ENCODE measurements at places on chromosomes 2 and 18.

DNA sequence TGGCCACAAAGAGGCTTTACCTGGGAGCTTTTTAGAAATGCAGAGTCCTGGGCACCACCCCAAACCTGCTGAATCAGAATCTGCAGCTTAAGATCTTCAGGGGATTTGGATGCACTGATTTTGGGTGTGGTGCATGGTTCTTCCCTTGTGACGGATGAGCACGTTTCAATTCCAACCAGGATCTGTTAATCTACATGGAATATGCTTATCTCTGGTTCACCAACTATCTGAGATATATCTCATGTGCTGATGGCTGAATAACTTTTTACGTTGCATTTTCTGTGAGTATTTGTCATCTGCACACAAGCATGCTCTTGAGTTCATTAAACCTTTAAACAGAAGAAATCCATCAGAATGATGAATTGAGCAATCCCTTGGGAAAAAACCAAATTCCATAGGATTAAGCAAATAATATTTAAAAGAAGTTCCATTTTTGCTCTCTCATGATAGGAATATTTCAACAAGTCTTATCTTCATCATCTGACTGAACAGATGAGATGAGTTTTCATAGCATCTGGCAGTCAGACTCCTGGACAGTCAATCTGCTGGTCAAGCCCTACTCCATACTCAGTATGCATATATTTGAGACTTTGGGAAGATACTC, 120.6 kb downstream of the PLB1 start:
- no peak for DNase-seq

- DNase-seq, result no peak
Measured at GRCh38 chr2:30165617-30166016, 18.8 kb downstream of the YPEL5 start.

DNA sequence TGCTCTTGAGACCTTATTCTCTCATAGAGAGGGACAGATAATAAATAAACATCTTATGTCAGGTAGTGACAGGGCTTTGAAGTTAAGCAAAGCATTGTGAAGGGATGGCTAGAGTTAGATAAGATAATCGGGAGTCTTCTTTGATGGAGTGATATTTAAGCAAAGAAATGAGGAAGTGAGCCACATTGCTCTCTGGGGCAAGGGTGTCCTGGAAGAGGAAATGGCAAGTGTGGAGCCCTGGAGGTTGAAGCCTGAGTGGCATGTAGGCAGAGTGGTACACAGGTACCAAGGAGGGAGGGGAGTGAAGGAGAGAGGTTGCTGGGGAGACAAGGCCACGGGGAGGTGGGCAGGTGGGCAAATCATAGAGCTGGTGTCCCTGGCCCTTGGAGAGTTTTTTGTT, 110.2 kb downstream of the CTAGE1 start:
- DNase-seq, result no peak

DNA sequence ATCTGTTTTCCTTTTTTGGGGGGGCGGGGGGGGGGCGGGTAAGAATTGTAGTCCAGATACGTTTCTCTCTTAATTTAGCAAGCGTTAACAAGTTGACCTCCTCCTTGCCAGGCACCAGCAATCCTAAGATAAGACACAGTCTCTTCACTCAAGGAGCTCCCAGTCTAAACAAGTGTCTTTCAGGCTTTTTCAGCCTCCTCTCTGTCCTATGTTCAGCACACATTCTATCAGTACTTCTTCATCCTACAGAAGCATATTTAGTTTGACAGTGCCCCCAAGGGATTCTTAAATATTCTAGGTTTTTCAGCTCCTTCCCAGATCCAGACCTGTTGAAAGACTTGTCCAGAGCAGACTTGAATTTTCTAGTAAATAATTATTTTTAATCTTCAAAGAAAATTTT, 2.7 kb downstream of the PPP1CB start:
- DNase-seq, result no peak

DNA sequence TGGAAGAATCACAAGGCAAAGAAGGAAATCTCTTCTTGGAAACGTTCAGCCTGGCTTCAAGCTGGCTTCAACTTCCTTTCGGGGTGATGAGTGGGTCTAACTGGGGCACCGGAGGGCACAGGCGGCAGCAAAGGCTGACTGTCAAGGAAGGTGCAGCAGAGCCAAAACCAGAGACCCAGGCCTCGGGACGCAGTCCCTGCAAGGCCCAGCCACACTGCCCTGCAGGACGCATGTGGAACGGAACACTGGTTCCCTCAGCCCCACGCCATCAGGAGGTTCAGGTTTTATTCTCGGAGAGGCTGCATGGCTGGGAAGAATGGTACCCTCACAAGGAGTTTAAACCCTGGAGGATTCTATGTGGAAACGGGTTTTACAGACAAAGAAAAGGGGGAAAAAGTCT, 165.5 kb downstream of the HDAC4 start:
- DNase-seq, result no peak

- no peak for DNase-seq
Measured at GRCh38 chr2:157178874-157179273, 78.6 kb upstream of the GALNT5 start.

DNA sequence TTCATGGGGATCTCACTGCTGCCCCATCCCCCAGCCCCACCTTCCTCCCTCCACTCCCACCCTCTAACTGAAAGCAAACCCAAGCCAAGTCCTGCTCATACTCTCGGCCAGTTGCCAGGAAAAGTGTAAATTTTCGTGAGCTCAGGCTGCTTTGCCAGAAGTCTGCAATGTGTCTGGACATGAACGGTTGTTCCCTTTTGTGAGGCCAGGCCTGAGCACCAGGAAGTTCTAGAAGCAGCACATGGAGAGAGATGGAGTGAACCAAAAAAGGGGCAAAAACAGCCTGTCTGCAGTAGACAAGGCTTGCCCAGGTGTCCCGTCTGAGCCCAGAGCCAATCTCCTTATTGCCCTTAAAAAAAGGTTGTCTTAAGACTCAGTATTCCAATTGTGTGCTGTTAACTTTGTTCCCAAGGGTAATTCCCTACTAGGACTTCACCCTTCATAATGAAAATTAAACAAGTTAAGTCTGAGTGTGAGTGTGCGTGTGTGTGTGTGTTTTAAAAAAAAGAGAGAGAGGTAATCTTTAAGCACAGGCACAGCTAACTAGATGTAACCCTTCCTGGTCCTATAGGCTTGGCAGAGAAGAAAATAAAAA, 247.1 kb downstream of the BCL11A start:
- DNase-seq, result no peak

DNA sequence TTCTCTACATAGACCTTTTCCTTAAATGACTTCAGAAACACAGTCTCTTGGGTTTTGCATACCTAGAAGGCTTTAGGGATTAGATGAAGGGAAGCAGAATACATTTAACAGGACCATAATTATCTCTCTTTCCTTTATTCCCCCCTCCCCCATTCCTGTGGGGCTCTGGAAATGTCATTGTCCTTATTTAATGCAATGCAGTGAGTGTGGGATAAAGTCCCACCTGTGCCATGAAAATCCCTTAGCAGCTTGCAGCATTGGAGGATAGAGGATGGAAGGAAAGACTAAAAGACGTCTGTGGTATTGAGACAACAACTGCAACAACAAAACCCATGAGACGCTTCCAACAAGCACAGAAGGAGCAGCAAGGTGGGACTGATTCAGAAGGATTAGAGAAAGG, 117.8 kb upstream of the DCC start:
- no peak for DNase-seq

DNA sequence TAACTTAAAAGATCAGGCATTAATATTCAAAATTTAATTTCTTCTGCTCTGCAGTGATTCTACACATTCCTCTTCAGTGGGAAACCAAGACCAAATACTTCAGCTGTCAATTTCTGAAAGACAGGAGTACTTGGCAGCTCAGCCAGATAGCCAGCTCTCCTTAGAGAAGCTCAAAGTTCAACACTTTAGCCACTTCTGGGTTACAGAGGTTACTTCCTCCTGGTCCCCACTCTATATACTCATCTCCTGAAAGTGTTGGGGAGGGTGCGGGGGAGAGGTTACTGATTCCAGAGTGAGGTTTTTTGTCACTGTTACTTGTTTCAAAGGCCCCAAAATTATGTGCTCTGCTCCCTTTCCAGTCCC, 4.1 kb downstream of the CYTIP start:
- no peak for DNase-seq

- no peak for DNase-seq
Measured at GRCh38 chr18:12990641-12990966, 558 bp upstream of the CEP192 start.

DNA sequence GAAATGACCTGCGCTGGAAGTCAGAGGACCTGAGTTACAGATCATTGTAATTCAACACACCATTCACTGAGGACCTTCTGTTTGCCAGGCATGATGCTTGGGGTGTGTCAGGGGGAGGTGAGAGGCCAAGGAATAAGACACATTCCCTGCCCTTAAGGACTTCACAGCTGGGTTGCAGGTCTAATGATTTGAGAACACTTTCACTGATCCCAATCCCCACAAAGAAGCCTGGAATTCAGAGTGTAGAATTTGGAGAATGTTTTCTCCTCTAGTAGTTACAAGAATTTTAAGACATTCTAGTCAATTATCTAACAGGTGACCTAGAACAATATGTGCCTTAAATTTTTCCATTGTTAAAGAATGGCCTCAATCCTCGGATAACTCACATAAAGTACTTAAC, 322.4 kb downstream of the TNS1 start:
- DNase-seq, result no peak

DNA sequence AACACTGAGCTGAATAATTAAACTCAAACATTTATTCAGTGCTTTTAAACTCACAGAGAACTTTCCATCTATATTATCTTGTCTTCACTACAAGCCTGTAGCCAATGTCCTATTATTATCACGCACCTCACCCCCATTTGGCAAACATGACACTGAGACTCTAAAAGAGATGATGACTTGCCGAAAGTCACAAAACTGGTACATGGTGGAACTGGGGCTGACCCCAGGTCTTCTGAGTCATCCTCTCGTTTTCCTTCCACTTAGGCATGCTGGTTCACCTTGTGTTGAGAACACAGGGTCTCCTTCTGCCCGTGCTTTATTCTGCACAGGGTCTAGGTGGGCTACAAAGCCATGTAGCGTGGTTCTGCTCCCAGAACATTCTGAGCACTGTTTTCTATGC, 230.0 kb upstream of the MGAT5 start:
- DNase-seq, result no peak

DNA sequence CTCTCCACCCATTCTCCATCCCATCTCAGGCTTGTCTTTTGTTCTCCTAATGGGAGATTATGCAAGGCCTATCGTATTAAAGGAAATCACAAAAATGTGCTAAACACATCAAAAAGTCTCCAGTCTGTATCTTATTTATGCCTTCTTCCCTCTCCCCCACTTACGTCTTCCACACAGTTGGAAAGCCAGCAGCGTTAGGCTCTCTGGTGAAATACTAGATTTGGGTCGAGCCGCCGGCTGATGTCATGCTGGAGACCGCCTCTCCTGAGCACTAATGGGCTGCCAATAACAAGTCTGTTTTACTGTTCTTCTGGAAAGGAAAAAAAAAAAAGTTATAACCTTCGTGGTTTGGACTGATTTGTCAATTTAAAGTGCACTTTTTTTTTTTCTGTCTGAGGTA, 182.7 kb upstream of the SIX2 start:
- no peak for DNase-seq

DNA sequence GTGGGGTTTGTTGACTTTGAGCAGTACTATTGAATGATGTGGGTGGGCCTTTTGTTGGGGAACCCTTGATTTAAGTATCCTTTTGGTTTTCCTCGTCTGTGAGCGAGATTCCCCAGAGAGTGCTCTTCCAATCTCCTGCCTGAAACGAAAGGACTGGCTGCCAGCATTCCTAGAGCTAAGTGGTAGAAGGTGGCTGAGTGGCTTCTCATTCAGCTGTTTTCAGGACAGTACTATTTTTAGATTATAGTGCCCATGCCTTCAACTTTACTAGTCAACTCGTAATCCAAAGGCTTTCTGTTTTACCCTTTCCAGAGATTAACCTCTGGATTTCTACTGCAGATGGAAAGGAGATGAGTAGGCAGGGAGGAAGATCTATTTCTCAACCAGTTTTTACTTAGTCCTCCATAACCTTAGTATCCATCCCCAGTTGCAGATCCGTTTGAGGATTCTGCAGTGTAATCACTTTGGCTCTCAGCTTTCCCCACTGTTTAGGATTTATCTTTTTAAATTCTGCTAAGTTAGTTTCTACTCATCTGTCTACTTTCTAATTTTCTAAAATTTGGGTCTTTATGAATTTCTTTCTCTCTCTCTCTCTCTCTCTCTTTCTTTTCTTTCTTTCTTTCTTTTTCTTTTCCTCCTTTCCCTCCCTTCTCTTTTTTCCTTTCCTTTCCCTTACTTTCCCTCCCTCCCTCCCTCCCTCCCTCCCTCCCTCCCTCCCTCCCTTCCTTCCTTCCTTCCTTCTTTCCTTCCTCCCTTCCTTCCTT, 9.2 kb downstream of the SLC4A1AP start:
- DNase-seq, result no peak

DNA sequence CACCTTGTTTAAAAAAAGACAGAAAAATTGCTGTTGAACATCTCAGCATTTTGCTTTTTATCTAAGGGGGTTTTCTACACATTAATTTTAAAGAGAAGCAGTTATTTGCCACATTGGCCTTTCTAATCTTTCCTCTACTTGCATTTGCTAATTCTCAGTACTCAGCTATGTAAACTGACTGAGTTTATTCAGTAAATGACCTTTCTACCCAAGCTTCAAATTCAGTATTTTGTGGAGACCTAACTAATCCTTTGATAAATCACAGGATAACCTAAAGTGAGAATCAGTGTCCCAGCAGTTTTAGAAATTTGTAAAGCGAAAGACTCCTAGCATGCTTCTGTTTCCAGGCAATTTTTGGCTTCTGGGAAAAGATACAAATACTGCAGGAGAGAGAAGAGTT, 288.4 kb downstream of the ASXL3 start:
- no peak for DNase-seq

DNA sequence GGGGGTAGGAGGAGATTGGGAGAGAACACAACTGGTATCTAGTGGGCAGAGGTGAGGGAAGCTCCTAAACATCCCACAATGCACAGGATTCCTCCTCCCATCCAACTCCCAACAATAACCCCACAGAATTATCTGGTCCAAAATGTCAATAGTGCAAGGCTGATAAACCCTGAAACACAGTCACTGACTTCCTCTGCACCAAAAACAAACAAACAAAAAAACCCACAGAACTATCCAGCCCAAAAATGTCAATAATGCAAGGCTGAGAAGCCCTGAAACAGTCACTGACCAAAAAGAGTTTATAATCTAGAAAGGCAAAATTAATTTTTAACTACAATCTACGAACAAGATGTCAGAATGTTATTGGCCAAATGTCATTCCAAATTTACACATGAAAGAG, 9.8 kb downstream of the TMX3 start:
- DNase-seq, result no peak

GRCh38 chr2:2524348-2524941, 193.4 kb upstream of the MYT1L start:
- no peak for DNase-seq

DNA sequence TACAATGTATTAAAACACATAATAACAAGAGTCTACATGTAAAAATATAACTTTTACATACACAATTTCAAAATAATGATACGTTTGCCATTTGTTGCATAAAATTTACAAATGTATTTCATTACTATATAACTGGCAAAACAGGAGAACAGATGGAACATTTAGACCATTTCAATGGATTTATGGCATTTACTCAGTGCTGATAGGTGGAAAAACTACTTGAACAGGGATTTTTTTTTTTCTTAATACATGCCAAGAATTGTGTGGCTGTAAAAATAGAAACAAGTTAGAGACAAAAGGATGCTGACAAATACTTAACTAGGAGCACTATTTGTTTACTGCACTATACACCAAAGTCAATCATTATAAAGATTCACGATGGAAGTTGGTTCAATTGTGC, 266.8 kb upstream of the CCDC68 start:
- no peak for DNase-seq
